ENCODE measurements at places on chromosomes 12 and 14.

DNA sequence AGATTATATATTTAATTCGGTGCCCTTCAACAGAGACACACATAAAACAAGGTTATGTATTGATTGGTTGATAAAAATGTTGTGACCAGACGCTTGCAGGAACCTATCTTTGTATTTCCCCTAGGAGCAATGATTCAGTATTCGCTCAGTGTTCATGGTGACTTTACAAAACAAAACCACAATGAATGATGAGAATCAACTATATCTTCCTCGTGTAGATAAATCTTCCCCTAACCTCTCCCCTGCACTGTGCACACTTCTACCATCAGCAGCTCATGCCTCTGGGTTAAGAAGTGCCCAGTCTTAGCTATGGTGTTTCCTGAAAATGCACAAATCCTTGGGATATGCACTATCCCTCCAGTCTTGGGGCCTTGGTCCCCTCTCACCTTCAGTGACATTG is 16.3 kb downstream of the RIN3 start:
- no peak for DNase-seq

GRCh38 chr14:20905676-20906075 is 14.5 kb downstream of the RNASE3 start:
- DNase-seq: no peak

GRCh38 chr14:59301354-59301753 is 112.9 kb downstream of the DAAM1 start:
- no peak for DNase-seq

- DNase-seq: no peak
Measured at GRCh38 chr14:33564774-33565630, 385.9 kb downstream of the EGLN3 start.

- DNase-seq: no peak
Measured at GRCh38 chr12:106739318-106739717, 35.2 kb upstream of the RIC8B start.

- DNase-seq: peak; percentile 66
Measured at GRCh38 chr14:68539241-68539737, 253.6 kb downstream of the ZFP36L1 start.

- DNase-seq: no peak
Measured at GRCh38 chr12:92425165-92425564, 277.6 kb upstream of the PLEKHG7 start.

DNA sequence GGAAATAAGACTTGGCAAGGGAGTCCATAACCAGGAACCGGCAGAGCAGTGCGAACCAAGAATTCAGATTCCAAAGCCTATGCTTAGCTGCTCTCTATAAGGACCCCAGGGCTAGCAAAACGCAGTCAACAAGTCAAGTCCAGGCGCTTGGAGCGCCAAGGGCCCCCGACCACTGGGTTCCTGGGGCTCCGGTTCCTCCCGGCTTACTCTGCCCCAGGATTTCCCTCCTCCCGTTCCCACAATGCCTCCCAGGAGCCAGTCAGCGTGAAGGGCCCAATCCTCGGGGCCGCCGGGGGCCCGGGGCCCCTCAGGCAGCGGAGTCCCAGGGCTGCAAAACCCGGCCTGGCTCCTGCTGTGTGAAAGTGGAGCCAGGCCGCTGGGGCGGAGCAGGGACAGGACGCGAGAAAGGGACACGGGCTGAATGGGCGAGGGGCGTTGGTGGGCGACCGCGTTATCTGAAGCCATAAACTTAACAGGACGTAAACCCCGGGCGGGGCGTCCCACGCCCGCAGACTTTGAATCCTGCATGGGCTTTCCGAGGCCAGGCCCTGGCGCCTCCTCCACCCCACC is 1.5 kb downstream of the KRT8 start:
- DNase-seq: peak; percentile 78

DNA sequence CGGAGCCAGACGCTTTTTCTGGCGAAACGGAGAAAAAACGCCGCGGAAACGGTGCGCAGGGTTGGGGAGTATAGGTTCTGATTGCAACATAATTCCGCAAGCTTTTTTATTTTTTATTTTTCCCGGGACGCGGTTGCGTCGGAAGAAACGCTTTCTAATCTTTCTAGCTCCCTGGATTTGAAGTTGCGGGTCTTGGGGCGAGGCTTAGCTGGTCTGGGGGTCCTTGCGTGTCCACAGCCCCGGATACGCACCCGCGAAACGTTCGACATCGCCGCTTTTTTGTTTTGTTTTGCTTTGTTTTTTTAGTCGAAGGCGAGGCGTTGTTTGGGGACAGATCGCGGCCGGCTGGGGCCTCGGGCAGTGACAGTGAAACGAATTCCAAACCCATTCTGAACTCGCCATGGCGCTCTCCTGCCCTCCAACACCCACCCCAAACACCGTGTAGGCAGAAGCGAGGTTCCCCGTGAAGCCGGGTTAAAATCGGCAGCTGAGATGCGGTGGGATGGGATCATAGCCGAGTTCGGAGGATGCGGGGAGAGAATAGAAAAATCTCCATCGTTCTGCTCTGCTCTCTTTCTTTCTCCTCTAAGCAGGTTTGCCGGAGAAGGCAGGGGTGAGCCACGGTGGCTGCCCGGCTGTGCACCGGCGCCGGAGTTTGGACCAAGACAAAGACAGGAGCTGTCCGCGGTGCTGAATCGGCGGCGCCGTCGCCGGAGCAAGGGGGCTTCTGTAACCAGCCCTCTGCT is 8.1 kb upstream of the LHX5 start:
- DNase-seq: peak; percentile 9

DNA sequence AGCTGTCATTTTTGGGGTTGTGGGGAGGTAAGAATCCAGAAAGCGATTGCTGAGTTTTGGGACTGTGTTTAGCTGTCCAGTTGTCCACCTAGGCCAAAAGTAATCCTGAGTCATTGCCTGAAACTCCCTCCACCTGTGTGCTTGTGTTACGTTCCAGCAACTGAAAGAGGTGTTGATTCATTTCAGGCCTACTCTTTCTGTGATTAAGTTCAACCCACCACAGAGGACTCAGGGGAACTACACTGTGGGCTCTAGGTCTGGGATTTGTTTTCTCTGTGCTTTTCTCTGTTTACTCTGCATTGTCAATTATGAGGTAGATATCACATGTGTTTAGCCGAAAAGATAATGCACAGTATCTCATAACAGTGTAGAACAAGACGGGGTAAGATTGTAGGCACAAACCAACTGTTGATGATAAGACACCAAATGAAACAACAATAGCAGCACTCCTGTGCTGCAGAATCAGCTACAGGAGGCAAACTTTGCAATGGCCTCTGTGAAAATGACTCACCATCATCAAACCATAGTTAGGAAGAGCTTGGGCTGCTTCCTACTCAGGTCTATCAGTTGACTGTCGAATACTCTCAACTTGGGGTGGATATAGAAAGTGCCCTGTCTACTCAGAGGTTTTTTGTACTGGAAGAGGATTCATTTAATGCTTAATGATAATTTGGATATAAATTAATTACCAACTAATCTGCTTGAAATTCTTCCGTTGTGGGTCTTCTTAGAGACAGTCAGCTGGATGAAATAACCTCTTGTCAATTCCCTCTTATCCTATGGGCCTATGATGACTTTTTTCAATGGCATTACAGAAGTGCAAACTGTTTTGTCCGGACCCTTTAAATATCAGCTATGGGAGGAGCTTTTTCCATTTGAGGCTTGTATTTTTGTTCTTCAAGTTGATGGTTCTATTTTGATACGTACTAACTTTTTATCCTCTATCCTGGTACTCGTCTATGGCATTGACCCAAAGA is 385.9 kb downstream of the BMP4 start:
- no peak for DNase-seq

GRCh38 chr12:64225626-64226025 is 3.5 kb upstream of the KICS2 start:
- DNase-seq: no peak

GRCh38 chr12:102568276-102568675 is 87.9 kb upstream of the IGF1 start:
- DNase-seq: no peak

DNA sequence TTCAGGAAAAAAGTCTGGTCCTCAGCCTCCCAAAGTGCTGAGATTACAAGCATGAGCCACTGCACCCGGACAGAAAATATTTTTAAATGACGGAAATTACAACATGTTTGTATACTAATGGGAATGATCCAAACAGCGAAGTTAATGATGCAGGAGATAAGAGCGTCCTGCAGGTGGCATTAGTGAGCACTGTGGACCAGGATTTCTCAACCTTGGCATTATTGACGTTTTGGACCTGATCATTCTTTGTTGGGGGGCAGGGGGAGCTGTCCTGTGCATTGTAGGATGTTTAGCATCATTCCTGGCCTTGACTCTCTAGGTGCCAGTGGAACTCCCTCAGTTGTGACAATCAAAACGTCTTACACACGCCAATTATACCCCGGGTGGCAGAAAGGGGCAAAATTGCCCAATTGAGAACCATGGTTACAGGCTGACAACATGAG is 34.1 kb downstream of the SCFD1 start:
- DNase-seq: peak; percentile 8

DNA sequence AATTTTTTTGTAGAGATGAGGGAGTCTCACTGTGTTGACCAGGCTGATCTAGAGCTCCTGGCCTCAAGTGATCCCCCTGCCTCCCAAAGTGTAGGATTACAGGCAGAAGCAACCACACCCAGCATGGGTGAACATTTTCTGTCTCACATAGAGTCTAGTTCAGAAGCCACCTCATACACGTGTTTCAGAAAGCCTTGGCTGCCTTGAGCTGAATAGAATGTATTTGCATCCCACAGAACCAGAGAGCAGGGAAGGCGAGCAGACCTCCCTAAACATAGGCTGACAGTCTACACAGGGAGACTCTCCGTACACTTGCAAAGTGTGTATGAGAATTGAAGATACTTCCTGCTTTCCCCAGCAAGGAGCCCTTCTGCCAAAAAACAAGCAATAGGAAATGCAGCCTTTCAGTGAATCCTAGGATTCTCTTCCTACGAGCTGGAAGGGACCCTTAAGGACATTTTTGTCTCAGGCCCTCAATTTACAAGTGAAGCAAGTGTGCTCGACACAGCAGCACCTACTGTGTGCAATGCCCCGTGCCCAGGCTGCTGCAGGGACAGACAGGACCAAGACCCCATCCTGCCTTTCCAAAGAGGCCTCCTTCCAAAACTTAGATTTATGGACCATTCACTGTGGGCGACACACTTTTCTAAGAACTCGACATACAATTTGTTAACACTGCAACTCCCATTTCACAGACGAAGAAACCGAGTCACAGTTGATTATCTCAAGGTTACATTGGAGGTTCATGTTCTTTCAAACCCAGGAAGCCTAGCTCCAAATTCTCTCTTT is 11.2 kb downstream of the NUAK1 start:
- no peak for DNase-seq

GRCh38 chr12:88445705-88446394 is 134.4 kb downstream of the KITLG start:
- DNase-seq: no peak

- DNase-seq: no peak
Measured at GRCh38 chr14:88297306-88297705, 25.8 kb downstream of the KCNK10 start.

DNA sequence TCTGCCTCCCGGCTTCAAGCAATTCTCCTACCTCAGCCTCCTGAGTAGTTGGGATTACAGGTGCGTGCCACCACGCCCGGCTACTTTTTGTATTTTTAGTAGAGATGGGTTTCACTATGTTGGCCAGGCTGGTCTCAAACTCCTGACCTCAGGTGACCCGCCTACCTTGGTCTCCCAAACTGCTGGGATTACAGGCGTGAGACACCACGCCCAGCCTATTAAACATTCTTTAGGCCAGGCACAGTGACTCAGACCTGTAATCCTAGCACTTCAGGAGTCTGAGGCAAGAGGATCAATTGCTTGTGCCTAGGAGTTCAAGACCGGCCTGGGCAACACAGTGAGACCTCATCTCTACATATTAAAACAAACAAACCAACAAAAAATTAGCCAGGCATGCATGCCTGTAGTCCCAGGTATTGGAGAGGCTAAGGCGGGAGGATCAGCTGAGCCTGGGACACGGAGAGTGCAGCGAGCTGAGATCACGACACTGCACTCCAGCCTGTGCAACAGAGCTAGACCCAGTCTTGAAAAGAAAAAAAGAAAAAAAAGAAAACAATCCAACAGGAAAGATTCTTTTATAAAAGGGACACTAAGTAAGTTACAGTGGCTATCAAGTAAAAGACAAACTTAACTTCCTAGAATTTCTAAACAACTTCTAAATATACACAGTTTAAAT is 70.2 kb downstream of the HECTD1 start:
- no peak for DNase-seq

GRCh38 chr14:96686126-96686525 is 111.1 kb upstream of the VRK1 start:
- DNase-seq: no peak

- DNase-seq: no peak
Measured at GRCh38 chr14:94115058-94115591, 4.6 kb downstream of the IFI27 start.

GRCh38 chr12:94336211-94336925 is 123.3 kb downstream of the CEP83 start:
- no peak for DNase-seq

DNA sequence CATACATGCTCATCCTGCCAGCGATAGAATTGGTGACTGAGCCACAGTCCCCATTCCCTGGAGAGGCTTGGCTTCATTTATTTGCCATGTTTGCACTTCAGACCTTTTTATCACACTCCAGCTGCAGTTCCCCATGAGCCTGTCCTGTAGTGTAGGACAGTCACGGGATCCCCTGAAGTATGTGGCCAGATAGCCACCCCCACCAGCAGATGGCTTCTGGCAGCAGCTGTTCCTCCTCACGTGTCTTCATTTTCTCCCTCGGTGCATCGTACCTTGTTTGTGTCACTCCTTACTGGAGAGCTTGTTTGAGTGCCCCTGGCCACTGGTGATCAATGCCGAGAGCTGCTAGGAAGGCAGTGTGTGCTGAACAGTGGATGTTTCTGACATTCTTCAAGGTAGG is 40.2 kb downstream of the UBE3B start:
- peak; percentile 20 for DNase-seq

DNA sequence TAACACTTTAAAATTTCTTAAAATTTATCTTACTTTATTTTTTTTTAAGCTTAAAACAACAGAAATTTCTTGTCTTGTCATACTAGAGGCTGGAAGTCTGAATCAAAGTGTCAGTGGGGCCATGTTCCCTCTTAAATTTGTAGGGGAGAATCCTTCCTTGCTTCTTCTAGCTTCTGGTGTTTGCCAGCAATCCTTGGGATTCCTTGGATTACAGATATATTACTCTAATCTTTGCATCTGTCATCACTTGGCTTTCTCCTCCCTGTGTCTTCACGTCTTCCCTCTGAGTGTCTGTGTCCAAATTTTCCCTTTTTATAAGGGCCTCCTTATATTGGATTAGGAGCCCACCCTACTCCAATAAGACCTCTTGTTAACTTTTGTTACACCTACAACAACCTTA is 135.6 kb upstream of the PTPRB start:
- DNase-seq: peak; percentile 0

- peak; percentile 43 for DNase-seq
Measured at GRCh38 chr14:54350203-54350602, 46.6 kb upstream of the CDKN3 start.

DNA sequence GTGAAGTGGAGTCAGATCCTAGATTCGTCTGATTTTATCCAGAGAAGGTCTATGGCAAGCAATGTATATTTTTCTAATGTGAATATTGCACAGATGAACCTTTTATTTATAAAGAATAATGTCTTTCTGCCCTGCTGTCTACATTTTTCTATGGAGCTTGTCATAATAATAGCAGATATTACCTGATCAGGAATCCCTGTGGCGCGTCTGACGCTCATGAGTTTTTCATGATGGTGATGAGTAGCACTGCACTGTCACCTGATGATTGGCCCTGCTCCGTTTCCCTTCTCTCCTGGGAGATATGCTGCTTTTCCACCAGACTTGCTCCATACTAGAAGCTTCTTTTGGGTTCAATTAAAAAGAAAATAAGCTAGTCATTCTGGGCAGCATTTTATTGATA is 20.5 kb downstream of the CINP start:
- no peak for DNase-seq

Data from muscle of back (tissue), 13 donors.